ENCODE measurements at places on chromosomes 1 and 21.

- peak; percentile 81 for DNase-seq
Observed at GRCh38 chr21:41640748-41641509, 125.9 kb downstream of the RIPK4 start.

DNA sequence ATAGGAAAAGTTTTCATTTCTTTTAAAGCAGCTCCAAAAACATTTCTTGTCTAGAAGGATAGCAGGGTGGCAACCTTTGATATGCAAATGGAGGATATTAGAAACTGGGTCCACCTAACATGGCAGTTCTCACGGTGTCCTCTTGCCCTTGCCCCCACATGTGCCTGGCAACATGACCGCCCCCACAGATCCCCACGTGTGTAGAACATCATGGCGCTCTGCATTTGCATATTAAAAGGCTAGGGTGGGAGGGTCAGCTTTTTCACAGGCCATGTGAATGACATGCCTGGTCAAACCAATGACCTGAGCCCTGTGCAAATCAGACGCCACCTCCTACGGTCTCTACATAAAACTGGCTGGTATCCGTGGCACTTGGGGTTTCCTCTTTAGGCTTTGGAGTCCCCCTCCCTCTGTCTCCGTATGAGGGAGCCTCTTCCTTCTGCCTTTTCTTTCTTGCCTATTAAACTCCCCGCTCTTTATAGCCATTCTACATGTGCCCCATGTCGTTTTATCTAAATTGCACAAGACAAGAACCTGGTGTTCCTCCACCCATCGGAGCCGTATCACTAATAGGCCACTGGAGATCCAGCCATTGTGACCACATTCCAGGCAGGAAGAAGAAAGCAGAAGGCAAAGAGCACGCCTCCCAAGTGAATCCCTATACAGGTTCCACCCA is 71.3 kb downstream of the WDR4 start:
- DNase-seq: no peak

GRCh38 chr1:91876040-91876470 is 9.9 kb downstream of the TGFBR3 start:
- DNase-seq: no peak

GRCh38 chr1:46769028-46769740 is 29.7 kb upstream of the CYP4B1 start:
- no peak for DNase-seq

DNA sequence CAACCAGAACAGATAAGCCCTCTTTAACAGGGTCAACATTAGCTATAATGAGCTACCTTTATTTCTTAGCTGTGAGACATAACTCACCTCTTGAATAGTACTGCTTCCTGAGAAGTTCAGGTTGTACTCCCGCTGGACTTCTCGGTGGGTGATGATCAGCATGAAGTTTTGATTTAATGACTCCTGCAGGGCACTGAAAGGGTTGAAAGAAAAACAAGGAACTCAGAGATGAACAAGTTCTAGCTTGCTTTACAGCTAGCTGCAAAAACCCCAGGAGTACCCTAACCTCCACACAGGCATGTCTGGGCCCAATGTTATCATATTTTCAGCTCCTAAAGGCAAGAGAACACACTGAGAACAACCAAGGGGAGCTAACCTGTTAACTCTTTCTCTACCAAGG is 254.4 kb downstream of the FAF1 start:
- no peak for DNase-seq

- no peak for DNase-seq
Observed at GRCh38 chr21:46156378-46156645, 933 bp upstream of the FTCD start.

GRCh38 chr1:202130816-202131522 is 8.3 kb downstream of the GPR37L1 start:
- DNase-seq: no peak

- peak; percentile 8 for DNase-seq
Observed at GRCh38 chr1:95232646-95233318, 1.2 kb upstream of the RWDD3 start.

DNA sequence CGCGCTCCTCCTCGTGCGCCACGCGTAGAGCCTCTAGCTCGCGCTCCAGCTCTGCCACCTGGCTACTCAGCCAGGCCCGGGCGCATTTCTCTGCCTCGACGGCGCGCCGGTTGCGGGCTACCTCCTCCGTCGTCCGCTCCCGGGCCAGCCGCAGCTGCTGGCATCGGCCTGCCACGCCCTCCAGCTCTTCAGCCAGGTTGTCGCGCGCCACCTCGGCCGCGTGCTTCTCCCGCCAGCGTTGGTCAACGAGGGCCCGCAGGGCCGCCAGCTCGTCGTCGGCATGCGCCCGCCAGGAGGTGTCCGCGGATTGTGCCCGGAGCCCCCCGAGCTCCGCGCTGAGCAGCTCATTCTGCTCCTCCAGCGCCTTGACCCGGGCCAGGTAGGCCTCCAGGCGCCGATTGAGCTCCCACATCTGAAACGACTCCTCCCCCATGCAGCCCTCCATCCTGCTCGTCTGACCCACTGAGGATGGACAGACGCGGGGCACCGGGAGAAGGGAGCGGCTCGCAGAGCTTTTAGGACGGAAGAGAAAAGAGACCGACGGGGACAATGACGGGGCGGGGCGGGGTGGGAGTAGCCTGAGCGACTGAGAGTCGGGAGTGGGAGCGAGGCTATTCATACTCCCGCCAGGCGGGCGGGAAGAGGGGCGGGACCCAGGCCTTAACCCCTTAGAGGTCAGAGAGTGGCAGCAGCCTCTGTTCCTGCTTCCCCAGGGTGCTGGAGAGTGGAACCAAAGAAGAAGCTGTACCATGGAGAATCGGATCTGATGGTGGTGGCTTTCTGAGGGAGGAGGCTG is at the start of gene NES:
Gene NES (minus strand): TSS at position 588 of the 796 bp plus-strand sequence. CDS start 143 bp downstream, at position 445.
- DNase-seq: peak; percentile 69

DNA sequence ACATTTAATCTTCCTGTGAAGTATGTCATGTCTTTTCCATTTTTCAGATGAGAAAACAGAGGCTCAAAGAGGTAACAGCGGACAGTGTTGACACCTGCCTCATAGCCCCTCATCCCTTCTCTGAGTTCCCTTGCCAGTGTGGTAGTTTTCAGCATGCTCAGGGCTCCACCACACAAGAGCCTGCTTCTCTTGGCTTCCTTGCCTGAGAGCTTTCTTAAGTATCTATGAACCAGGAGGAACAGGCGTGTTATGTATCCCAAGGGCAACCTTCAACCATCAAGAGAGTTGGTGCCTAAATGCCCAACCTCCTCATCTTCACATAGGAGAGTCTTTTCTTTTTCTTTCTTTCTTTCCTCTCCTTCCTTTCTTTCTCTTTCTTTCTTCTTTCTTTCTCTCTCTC is 5.9 kb upstream of the PAFAH2 start:
- DNase-seq: no peak

DNA sequence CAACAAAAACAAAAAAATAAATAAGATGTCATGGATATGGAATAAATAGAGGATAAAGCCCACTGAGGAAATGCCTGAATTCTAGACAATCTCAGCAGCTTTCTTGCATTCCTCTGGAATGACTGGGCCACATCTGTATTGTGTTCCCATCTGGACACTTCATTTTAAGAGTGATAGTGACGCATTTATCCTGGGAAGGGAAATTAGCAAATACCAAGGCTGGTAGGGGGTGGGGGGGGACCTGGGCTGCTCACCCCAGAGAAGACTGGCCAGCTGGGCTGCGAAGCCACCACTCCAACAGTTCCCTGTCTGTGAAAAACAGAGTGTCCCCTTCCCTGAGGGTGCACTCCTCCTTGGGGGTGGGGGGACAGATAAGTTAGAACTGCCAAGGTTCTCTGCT is 106.3 kb downstream of the HIVEP3 start:
- peak; percentile 89 for DNase-seq

DNA sequence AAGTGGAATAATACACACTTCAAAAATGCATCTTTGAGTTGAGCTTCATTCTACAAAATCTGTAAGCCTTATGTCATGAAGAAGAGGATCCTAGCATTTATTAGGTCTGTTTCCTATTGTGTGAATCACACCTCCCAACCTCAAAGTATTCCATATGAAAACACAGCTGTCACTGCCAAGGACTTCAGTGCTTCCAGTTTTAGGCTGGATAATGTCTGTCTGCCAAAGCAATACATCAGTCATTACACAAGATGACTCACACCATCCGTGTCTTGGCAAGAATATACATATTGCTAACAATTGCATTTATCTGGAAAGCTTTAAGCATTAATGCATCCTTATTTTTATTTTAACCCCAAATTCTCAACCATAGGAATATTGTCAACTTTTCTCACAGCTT is 125.7 kb upstream of the TMPRSS15 start:
- DNase-seq: no peak

DNA sequence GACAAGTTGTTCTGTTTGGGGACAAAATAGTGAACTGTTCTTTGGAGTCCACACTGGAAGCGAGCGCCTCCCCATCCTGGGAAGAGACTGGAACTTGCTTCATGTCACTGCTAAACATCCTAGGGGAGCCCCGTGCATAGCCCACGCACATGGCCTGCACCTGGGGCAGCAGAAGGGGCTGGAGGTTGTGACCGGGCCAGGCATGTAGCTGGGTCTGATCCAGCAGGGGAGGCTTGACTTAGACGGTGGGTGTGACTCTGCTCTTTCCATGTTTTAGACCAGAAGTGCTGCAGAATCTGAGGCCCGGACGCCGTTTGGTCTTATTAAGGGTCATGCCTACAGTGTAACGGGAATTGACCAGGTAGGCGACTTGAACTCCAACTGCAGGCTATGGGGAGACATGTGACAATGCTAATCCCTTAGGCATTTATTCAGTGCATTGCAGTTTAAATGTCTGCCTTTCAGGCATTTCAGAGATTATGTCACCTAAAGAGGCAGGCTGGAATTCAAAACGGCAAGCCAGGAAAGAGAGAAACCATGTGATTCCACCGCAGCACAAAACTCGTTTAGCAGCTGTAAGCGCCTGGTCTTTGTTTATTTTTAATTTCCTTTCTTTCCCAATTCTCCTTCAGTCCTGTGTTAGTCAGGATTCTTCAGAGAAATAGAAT is 21.8 kb downstream of the CAPN9 start:
- peak; percentile 60 for DNase-seq

DNA sequence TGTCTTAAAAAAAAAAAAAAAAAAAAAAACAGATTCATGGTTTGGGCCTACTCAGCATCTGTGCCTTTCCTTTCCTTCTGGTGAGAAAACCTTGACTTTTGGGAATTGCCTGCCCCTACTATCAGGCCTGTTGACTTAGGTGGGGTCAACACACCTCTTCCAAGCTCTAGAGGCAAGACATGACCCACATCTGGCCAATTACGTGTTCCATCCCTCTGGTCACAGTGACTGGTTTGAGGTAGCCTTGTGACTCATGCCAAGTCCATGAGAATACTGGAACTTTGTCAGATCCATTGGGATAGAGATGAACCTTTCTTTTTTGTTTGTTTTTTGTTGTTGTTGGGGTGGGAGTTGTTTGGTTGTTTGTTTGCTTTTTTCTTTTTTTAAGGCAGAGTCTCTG is 37.3 kb upstream of the KHDRBS1 start:
- DNase-seq: peak; percentile 63

DNA sequence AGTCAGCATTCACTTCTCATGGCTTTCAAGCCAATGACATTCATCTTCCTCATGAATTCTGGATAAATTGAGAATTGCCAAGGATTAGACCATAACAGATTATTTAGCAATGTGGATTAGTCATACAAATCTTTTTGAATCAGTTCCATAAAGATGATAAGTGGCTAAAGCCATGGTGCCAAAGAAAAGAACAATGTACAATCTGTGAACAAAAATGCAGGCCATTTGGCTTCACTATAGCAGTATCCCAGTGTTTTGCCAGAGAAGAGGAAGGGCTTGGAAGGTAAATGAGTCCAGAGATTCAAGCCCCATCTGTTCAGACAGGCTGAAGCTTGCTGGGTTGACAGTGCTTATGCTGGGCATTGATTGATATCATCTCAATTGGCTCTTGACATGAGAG is 376.4 kb upstream of the LRRC7 start:
- no peak for DNase-seq

DNA sequence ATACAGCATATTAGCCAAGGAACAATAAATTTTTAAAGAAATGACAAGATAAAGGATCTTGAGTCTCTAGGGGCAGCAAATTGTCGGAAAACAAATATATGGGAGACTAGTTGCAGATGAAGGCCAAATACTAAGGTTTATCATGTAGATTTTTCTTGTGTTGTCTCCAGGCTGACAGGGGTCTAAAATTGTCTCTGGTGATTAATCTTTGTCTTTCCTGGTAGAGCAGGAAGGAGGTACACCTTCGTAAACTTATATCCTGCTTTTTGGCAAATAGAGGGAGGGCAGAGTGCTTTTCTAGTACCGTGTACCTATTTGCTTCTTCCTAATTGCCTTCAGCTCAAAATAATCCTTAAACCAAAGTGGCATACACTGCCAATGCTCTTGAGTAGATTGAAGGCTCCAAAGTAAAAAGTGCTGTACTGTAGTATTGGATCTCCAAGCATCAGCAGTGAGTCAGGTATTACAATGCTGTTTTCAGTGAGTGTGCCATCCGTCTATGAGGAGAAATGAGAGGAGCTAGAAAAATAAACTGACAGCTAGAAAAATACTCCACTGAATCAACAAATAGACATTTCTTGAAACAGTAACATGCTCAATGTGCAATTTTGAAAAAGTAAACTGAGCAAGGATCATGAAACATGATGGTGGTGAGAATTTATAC is 1.8 kb upstream of the LEPR start:
- DNase-seq: no peak

DNA sequence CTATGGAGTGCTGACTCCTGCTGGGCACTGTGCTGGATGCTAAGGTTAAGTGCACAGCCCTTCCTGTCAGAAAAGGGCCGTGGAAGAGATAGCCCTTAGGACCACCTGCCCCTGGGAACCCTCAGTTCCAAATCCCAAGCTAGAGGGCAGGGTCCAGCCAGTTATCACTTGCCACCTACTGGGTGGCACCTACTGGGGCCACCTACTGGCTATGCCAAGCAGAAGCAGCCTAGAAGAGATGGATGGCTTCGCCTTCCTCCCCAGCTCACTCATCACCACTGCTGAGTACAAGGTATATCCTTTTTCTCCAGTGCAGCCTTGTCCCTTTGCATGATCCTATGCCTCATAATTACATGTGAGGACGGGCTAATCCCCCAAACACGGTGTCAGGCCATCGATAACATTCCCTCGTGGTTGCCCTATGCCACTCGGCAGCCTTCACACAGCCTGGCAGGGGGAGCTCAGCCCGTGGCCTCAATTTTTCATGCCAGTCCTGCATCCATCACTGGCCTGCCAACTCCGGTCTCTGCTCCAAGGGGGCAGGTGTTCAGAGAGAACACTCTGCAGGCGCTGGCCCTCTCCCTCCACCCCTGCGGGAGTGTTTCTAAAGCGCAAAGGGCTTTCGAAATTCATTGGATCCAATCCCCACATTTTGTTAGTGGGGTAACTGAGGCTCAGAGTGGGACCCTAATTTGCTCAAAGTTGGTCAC is 49.0 kb downstream of the SYT2 start:
- DNase-seq: peak; percentile 27

GRCh38 chr1:111967067-111967690 is 22.3 kb downstream of the KCND3 start:
- no peak for DNase-seq

- DNase-seq: no peak
Observed at GRCh38 chr1:92887465-92887864, 55.6 kb downstream of the RPL5 start.

Data from AG20443 (cell line).